Substantia nigra (tissue), 51 donors: ENCODE measurements at places on chromosomes 12 and 14.
A peak's percentile ranks its signal among the peaks of the same experiment; 100 is the strongest.

DNA sequence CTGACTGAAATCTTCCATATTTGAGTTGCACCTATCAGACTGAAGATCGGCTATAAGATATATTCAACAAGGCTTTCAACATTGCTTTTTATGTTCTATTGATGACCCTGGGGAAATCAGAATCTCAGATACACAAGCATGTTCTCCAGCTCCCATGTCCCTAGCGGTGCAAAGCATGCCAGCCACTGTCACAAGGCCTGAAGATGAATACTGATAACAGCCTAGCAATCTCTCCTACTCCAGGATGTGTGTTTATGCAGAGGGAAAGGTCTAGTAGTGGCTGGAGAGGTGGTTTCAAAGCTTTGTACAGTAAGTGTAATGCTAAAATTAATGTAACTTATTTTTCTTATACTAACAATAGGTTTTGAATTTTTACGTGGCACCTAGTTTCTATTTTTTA lies 64.6 kb downstream of the SOX5 start:
- no peak for DNase-seq

- no peak for DNase-seq
Measured at GRCh38 chr12:69008520-69008919, 75.5 kb upstream of the CPM start.

DNA sequence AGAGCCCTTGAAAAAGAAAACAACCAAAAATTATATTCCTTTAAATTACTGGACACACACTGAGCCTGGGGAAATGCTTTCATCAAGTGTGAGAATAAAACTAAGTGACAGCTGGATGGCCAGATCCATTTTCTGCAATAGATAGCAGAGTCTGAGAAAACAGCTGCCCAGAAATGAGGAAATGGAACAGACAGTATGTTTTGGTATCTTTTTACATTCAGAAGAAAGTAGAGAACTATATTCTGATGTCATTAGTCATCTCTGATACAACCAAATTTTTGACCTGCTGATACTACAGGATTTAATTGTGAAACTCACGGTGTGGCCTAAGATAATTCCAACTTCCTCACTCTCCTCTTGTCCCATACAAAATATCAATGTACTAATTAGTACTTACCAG lies 78.2 kb downstream of the HMGA2 start:
- no peak for DNase-seq

DNA sequence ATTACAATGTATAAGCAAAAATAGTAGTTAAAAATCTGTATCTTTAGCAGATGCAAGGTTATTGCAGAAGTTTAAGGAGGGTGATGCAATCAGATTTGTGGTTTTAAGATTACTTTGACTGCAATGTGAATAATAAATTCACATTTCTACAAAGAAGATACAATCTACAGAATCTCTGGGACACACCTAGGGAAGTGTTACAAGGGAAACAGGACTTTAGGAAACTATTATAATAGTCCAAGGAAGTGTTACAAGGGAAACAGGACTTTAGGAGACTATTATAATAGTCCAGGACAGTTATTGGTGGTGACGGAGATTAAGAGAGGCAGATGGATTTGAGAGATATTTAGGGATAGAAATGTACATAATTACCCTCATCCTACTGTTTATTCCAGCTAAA lies 154.4 kb upstream of the GARIN6 start:
- no peak for DNase-seq

GRCh38 chr12:104345234-104346066 lies 41.9 kb downstream of the EID3 start:
- DNase-seq: no peak

- no peak for DNase-seq
Measured at GRCh38 chr12:5085896-5086295, 42.2 kb downstream of the KCNA5 start.

DNA sequence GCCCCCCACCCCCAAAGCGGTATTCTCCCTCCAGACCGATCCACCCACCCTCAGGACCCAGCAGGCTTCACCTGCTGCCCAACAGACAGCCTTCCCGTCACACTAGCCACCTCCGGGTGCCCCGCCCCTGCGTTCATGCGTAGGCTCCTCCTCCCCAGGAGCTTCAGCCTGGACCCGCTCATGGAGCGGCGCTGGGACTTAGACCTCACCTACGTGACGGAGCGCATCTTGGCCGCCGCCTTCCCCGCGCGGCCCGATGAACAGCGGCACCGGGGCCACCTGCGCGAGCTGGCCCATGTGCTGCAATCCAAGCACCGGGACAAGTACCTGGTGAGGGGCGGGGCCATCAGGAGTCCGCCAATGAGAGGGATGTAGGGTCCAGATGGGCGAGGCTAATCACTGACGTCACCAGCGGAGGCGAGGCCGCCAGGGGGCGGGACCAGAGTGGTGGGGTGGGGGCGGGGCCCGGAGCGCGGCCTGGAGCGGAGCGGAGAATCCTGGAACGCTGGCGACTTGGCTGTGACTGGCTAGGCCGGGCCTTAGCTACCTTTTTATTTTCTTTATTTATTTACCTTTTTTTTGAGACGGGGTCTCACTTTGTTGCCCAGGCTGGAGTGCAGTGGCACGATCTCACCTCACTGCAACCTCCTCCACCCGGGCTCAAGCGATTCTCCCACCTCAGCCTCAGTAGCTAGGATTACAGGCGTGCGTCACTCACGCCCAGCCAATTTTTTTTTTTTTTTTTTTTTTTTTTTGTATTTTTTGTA lies 4.4 kb downstream of the TNS2 start:
- peak; percentile 94 for DNase-seq
